ENCODE measurements at places on chromosomes 2 and 18.

- DNase-seq, result peak; percentile 46
These were observed 49.2 kb upstream of the NXPH2 start for GRCh38 chr2:138829326-138829919.

DNA sequence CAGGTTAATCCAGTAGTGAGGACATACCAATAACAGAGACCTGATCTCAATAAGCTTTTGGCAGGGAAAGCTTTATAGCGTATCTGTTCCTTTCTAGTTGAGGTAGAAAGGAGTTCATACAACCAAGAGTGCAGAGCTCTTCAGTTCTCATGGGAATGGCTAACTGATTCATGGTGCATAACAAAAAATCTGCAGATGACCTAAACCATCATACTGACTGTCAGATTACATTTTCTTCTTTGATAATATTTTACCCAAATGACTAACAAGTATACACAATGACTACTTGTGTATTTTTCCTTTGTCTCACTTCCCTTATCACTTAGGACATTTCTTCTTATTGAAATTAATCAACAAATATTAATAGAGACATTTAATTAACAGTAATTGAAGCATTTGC lies 140.0 kb upstream of the SERTAD2 start:
- DNase-seq, result no peak

- no peak for DNase-seq
These were observed 344.5 kb upstream of the CYRIA start for GRCh38 chr2:17010104-17010503.

GRCh38 chr18:33350256-33350655 lies 90.3 kb downstream of the CCDC178 start:
- DNase-seq, result no peak
